ENCODE measurements at places on chromosomes 6 and 20. TPM values are rescaled to one million over a fixed set of nuclear protein-coding genes. Genes with fewer than 3 reads are reported as not detected.

ID4 gene
- total RNA-seq = 29.7 TPM

SLC52A3 gene
- total RNA-seq = not detected

SUMO4 gene
- total RNA-seq = 3.6 TPM

WDR27 gene
- total RNA-seq = 23.9 TPM

ENPP5 gene
- 5.3 TPM for total RNA-seq

DNA sequence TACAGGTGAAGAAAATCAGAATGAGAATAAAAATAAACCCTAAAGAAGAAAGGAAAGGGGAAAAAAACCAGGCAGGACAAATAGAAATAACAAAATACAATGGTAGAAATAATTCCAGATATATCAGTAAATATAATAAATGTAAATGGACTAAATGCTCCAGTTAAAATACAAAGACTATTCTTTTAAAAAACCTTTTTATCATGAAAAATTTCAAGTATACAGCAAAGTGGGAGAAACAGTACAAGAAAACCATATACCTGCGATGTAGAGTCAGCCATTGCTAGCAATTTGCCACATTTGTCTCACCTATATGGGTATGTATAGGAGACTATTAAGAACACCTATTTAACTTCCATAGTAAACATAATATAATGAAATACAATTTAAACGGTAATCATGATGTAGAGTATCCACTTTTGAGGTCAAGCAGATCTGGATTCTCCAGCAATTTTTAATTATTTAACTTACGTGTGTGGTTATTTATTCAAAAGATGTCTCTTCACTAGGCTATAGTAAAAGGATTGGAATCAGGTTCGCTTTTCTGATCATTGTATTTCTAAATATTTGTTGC, 914 bp upstream of the VAPB start:
- peak overlapping the region; percentile 63 for H3K27ac ChIP-seq
- peaks cover 10% of the 10 kb centered on the region for H3K4me1 ChIP-seq
- H3K27me3 ChIP-seq = no peaks in the 10 kb centered on the region
- DNase-seq = no peak
- H3K4me3 ChIP-seq = peak overlapping the region; percentile 79
- H3K36me3 ChIP-seq = peaks cover 16% of the 10 kb centered on the region

GRCh38 chr20:45727044-45727443, 4.9 kb downstream of the SPINT4 start:
- H3K27ac ChIP-seq = no peak overlapping the region
- no peak overlapping the region for H3K4me3 ChIP-seq
- H3K36me3 ChIP-seq = no peaks in the 10 kb centered on the region
- H3K4me1 ChIP-seq = no peaks in the 10 kb centered on the region

- H3K27ac ChIP-seq = no peak overlapping the region
- H3K4me1 ChIP-seq = peaks cover 17% of the 10 kb centered on the region
- H3K27me3 ChIP-seq = no peaks in the 10 kb centered on the region
- DNase-seq = peak; percentile 3
Measured at GRCh38 chr6:20691185-20691584, 156.9 kb downstream of the CDKAL1 start.

GRCh38 chr6:148864941-148865340, 118.1 kb downstream of the UST start:
- peak; percentile 29 for DNase-seq
- no peaks in the 10 kb centered on the region for H3K27me3 ChIP-seq
- peaks cover 24% of the 10 kb centered on the region for H3K4me1 ChIP-seq
- no peak overlapping the region for H3K4me3 ChIP-seq
- H3K27ac ChIP-seq = no peak overlapping the region
